ENCODE measurements at places on chromosomes 2 and 18.

GRCh38 chr2:23384551-23385343 lies at the start of gene KLHL29:
TSS of gene KLHL29 (plus strand) at chr2:23385179. CDS start at chr2:23562197, 177,018 bp downstream.
- peak; percentile 59 for DNase-seq

GRCh38 chr2:162018530-162018929 lies 55.5 kb downstream of the DPP4 start:
- DNase-seq, result no peak

GRCh38 chr2:127277028-127277427 lies 16.9 kb downstream of the ERCC3 start:
- DNase-seq, result no peak

DNA sequence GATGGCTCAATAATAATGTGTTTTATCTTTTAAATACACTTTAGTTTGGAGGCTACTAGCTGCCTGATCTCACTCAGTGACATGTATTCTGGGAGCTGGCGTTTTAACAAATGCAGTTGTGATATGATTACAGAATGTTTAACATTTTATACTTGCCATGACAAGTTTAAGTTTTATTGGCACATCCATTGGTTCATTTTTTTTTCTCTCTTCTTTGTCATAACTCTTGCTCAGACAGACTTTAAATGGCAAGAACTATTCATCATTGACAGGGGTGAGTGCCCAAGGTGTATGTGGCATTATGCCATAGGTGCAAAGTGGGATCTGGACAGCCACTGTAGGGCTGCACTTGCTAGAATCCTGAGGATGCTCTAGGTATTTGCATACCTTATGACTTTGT lies 72.1 kb upstream of the MYL1 start:
- DNase-seq, result no peak

DNA sequence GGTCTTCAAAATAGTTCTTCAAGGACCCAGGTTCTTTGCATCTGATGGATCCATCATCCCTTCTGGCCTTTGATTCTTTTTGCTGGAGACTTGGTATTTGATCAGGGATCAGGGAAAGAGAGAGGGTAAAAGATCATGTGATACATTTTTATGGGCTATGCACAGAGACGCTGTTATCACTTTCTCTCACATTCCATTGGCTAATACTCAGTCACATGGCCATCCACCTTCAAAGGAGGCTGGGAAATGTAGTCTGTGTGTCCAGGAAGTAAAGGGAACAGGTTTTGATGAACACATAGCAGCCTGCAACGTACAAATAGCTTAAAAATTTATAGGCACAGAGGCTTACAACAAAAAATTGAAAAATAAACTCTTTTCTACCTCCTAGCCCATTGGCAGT lies 629.6 kb upstream of the FANCL start:
- DNase-seq, result no peak

DNA sequence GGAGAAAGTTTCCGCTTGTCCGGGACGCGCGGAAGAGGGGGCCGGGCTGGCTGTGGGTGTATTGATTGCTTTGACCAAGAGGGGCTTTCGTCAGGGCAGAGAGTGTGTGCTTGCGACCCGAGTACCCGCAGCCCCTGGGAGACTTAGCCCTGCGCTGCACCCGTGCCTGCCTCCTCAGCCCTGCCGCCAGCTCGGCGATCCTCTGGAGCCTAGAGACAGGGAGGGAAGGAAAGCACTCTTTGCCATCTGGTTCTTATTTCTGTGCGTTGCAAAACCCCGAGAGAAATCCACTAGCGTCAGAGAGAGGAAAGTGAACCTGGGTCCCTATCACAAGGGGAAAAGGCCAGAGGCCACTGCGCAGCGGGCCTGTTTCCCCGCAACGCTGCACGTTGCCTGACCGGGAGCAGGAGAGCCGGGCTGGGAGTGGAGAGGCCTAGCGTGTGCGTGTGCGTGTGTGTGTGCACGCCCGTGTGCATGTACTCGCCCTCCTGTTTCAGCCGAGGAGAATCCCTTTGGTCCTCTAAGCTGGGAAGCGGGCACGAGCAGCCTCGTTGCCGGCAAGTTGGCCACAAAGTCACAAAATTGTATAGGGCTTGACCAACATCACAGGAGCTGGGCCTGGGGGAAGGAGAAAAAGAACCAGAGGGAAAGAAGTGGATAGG lies 1.7 kb downstream of the SIX3 start:
- no peak for DNase-seq

GRCh38 chr18:70288171-70288850 lies 534 bp upstream of the SOCS6 start:
- no peak for DNase-seq

- no peak for DNase-seq
Measured at GRCh38 chr2:47008381-47009252, 93.0 kb upstream of the MCFD2 start.

DNA sequence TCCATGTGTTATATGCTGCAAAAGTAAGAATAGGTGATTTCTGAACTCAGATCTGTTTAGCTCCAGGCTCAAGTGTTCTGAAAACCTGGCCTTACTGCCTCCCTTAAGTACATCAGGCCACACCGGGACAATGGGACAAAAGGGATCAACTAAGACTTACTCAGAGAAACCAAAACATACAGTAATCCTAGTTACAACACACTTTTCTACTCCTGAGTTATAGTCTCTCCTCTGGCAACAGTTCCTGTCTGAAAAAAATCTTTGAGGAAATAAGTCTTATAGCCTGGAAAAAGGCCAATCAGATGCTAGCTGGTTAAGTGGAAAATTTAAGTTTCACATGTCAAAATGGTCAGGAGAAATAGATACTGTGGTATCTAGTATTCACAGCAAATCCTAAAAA lies 5.6 kb downstream of the METTL5 start:
- no peak for DNase-seq

GRCh38 chr2:208466151-208466919 lies 59.7 kb downstream of the PTH2R start:
- DNase-seq, result peak; percentile 31

GRCh38 chr2:126752876-126753275 lies 96.9 kb downstream of the GYPC start:
- no peak for DNase-seq

DNA sequence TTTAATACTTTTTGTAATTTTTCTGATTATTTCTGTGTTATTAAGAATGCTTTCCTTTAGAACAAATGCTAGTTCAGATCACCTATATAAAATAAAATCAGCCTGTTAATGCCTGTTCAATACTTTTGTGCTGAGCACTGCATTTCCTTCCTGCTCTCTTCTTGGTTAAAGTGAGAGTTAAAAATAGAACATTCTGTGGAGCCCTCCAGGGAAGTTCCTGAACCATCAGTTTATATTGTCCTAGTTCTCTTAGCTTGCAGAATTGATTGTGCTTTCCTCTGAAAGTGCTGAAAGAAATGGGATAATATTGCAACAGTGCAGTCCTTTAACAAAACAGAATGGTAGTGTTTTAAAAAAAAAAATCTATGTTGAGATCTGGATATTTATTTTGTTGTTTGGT lies 74.6 kb upstream of the UBXN4 start:
- DNase-seq, result no peak

- DNase-seq, result no peak
Measured at GRCh38 chr18:75269696-75270095, 59.1 kb downstream of the TSHZ1 start.

DNA sequence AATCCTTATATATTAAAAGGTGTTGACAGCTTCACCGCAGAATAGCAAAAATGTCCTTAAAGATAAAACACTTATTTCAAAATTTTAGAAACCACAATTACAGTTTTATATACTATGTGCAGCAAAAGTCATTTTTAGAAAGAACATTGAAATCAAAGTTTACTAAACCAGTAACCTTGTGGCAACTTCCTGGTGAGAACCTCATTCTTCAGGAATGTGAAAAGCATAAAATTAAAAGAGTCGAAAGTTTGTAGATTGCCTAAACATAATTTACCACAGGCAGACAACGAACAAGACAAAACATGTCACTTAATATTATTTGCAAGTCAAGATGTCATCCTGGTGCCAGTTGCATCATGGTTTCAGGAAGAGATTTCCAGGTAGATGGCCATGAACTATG lies 108.3 kb upstream of the NRP2 start:
- DNase-seq, result no peak

GRCh38 chr18:45666006-45666405 lies 50.7 kb downstream of the SLC14A2 start:
- DNase-seq, result no peak

GRCh38 chr18:76875390-76876325 lies 53.3 kb downstream of the ZNF236 start:
- DNase-seq, result no peak

- no peak for DNase-seq
Measured at GRCh38 chr2:191113761-191114160, 37.0 kb downstream of the STAT4 start.

GRCh38 chr18:62953663-62954062 lies 238.3 kb downstream of the PHLPP1 start:
- DNase-seq, result no peak

- no peak for DNase-seq
Measured at GRCh38 chr2:197838579-197838978, 34.2 kb downstream of the PLCL1 start.

DNA sequence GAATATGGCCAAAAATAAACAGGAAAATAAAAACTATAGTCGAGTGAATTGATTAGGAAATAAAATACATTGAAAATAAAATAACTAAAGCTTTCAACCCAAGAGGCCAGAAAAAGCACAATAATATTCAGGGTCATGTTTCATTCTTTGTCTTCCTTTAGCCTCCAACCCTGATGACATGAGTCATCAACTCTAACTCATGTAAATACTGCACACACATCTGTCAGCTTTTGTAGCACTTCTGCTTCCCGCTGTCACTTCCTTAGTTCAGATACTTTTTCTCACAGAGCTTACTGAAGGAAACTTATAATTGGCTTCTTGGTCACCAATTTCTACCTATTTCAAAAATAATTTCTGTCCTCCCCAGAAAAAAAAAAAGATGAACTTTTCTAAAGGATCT lies 112.8 kb downstream of the UPP2 start:
- DNase-seq, result peak; percentile 16

DNA sequence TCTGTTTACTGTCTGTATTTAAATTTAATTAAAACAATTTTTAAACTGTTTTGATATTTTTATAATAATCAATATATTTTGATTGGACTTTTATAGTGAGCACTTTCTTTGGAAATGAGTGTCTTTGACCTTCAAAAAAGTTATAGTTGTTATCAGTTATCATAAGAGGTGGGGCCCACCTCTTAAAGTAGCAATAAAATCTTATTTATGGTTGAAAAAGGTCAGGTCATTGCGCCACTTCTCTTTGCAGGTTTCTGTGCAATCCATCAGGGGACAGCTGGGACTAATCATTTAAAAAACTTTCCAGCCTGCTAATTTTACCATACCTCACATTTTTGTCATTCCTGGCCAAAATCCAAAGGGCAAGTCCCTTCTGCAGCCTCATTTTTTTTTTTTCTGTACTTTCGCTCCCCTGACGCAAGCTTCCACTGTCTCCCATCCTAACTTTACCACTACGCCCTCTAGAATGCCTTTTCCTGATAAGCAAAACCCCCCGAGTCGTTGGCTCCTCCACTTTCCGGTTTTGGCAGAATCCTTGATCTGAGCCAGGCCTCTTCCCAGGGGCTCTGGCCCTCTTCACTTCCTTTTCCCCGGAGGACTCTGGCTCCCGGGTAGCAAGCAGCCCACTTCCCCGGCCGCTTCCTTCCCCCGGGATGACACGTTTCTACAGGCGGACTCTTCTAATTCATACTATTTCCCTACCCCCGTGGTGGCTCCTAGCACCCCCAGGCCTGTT lies 1.1 kb upstream of the SEH1L start:
- peak; percentile 57 for DNase-seq

GRCh38 chr2:3462493-3463104 lies 56.7 kb downstream of the ADI1 start:
- DNase-seq, result no peak

- DNase-seq, result no peak
Measured at GRCh38 chr2:64863097-64863820, 125.9 kb upstream of the SLC1A4 start.

- DNase-seq, result no peak
Measured at GRCh38 chr2:8615576-8616281, 66.1 kb upstream of the ID2 start.

- no peak for DNase-seq
Measured at GRCh38 chr2:114031605-114032505, 142.0 kb downstream of the ACTR3 start.

GRCh38 chr2:216554755-216555154 lies 56.1 kb downstream of the RPL37A start:
- DNase-seq, result no peak

DNA sequence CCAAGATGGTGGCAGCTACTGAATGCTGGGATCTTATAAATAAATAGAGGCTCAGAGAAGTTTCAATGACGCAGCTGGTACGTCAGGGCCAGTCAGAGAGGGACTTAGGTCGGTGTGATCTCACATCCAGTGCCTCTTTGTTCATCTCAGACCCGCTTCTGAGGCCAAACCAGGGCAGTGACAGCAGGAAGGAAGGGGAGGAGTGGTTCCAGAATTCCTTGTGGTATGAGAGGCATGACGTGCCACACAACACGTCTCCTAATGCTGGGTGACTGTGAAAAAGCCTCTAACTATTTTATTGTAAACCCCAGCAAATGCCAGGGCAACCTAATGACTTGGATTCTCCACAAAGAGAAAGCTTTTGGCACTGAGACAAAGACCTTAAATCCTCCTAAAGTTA lies 423.3 kb downstream of the LPIN1 start:
- no peak for DNase-seq

DNA sequence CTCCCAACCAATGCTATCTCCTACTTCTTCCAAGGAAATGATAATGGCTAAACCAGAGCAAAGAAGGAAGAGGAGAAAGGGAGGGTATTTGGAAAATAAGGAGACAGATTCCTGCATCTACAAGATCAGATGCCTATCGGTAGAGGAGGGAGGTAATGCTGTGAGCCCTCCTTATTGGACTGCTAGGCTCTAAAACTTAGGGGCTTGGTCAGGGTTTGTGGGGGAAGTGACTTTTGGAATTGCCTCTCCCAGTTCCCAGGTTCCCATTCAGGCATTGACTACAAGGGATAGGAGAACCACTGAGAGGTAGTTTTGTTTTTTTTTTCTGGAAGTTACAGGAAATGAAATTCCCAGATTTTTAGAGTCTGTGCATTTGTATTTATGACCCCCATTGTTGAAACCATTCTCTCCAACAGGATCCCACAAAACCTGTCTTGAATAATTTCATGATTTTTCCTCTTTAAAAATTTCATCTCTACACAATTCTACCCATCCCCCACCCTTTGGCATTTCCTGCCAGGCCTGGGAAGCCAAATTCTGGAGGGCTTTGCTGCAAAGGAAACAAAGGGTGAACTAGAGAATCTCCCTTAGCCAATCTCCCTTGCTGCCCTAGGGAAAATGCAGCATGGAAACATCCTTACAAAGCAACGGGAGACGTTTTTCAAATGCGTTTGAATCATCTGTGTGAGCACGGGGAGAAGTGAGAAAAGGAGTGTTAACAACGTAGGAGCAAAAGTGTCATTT lies 282.1 kb upstream of the EPAS1 start:
- no peak for DNase-seq

GRCh38 chr2:205386109-205386508 lies 296.2 kb upstream of the NRP2 start:
- DNase-seq, result no peak
